Upper lobe of right lung (tissue), 1 donor: ENCODE measurements at places on chromosomes 12 and 14. TPM values are rescaled to one million over a fixed set of nuclear protein-coding genes. Genes with fewer than 3 reads are reported as not detected.

DNA sequence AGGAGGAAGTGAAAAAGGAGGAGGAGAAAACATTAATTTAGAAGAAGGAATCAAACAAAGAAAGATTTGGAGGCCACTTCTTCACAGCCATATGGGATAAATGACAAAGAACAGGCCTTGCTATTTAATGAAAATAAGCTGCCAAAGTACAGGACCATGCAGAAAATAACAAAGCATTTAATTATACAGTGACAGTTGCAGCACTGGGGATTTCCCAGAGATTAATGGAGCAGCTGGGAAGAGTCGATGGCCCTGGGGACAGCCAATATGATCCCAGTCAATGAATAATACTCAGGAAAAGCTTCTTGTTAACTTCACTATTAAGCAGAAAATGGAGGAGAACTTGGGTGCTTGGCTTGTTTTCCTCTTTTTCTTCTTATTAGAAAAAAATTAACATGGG, 34.6 kb downstream of the RERG start:
- no peak for DNase-seq

- no peak for DNase-seq
Measured at GRCh38 chr12:29232086-29232485, 83.0 kb downstream of the FAR2 start.

DNA sequence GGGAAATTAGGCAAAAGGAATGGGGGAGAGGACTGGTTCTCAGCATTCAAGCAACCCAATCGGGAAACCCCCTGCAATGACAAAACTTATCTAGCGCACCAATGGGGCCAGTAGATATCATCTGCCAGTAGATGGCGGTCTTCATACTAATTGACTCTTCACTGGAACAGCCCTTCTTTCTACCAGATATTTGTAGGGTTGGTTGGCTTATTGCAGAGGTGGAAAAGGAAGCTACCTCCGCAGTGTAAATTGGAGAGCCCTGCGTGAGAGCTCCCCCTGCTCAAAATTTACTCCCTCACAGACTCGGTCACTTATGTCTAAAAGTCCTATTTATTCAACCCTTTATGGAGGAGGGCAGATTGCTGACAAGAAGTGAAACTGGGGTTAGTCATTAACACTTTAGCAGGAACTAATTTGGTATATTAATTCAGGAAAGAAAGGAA, 166.1 kb upstream of the CCND2 start:
- no peak for DNase-seq

- no peak for DNase-seq
Measured at GRCh38 chr12:12338527-12339168, 11.4 kb downstream of the MANSC1 start.

DNA sequence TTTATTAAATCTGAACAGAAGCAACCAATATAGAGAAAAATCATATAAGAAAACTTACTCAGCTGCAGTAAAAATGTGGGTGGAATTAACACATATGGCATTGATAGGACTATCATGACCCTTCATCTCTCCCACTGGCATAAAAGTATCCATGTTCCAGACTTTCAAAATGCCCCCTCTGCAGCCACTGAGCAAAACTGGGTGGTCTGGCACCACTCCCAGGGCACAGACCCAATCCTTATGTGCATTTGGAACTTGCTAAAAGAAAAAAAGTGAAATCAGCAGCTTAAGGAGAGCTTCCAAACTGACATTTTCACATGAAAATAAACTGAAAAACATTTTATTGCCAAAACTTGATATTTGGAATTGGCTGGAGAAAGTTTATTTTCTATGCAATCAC, 141.5 kb downstream of the KIF21A start:
- DNase-seq, result no peak

DNA sequence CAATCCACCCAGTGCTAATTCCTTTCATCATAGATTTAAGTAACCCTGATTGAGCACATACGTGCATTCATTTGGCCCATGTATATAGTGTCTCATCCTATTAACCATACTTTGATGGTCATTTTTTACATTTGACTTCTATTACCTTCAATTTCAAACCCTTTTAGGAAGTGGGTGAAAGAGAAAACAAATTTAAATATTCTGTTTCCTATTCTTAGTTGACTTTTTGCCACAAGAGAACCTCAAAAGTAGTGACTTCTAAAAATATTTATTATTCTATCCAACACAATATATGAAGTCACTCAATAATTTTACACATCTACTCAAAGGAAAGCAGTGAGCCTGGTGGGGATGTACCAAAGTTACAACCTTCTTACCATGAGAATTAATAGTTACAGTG, 164.9 kb downstream of the CEP128 start:
- no peak for DNase-seq

DNA sequence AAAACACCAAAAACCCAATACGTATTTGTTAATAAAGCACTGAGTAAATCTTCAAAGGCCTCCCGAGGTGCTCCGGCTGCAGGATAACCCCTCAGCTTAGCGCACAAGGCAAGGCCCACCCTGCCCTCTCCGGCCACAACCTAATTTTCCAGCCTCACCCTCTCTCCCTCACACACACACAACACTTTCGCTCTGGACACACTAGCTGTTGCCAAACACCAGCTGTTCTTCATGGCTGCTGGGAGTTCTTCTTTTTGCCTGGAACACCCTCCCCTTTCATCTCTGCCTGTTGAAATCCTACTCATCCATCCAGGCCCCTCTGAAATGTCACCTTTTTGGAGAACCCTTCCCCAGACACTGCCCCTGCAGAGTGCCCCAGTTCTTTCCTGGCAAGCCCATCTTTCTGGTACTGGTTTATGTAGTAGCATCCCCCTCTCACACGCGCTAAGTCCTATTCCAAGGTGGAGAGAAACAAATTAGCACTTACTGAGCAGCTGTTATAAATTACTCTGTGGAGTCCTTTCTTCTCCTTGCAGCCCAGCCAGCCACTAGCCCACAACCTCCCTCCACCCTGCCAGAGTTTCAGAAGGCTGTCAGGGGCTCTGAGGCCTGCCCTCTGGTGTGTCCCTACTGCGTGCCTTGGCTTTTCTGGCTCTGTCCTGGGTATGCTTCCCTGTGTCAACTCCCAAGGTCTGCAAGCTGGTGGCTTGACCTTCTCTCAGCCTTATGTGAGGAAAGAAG, 805 bp upstream of the CRACR2A start:
- DNase-seq, result no peak

GRCh38 chr12:47616440-47616839, 89.4 kb downstream of the RPAP3 start:
- no peak for DNase-seq

GRCh38 chr12:59149995-59150642, 229.8 kb upstream of the LRIG3 start:
- no peak for DNase-seq

RIMKLB gene
- 32.0 TPM for total RNA-seq

TGM1 gene
- total RNA-seq, result 12.3 TPM

DPPA3 gene
- total RNA-seq, result not detected

CCDC177 gene
- not detected for total RNA-seq

TMPRSS12 gene
- not detected for total RNA-seq
